Stimulated activated CD8-positive, alpha-beta memory T cell treated with anti-CD3 and anti-CD28 coated beads, Interleukin-4, amount 100 ng/mL, for 48 hours (primary cell): ENCODE measurements at places on chromosomes 3 and 15.

GRCh38 chr15:98505611-98506031, 142.7 kb upstream of the IGF1R start:
- DNase-seq, result no peak

DNA sequence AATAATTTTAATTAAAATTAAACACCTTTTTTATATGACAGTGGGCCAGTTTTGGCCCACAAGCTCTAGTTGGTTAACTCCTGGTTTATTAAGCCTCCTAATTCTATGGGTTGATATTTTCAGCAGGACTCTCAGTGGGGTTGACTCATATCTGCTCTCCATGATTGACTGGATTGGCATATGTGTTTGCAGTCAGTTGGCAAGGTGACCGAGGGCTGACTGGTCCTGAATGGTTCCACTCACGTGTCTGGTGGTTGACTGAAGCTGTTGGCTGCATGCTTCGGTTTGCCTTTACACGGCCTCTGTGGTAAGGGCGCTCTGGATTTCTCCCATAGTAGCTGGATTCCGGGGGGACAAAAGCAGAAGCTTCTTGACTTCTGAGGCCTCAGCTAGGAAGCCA, 65.3 kb upstream of the ZNF280D start:
- DNase-seq, result peak; percentile 54

DNA sequence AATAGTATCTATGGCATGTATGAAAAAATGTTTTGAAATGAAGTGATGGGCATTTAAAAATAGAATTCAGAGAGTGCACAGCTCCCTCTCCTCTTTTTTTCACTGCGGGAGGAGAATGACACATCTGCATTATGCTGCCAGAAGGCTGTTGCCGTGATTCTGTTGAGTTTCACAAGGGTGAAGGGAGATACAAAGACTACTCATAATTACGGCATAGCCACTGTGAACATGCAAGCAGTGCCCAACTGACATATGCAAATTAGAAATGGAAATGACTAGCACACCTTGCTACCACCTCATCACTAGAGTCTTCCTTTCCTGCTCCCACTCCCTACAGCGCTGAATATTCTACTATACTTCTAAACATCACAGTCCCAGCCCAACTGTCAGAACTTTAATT, 20.1 kb downstream of the IFT57 start:
- DNase-seq, result no peak

DNA sequence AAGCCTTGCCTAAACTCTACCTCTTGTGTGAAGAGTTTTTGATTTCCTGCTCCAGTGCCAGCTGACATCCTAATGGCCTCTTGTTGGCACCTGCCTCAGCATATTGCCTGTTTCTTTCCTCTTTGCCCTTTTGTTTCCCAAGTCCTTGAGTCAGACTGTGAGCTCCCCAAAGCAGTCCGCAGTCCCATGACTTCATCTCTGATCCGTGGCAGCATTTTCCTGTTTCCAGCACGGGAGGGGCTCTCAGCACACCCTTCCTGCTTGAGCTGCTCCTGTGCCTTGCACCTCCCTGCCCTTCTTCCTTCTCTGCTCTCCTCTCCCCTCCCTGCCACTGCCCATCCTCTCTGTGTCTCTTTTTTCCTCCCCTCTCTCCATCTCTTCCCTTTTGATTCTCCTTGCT, 179.6 kb downstream of the EPHB1 start:
- no peak for DNase-seq

DNA sequence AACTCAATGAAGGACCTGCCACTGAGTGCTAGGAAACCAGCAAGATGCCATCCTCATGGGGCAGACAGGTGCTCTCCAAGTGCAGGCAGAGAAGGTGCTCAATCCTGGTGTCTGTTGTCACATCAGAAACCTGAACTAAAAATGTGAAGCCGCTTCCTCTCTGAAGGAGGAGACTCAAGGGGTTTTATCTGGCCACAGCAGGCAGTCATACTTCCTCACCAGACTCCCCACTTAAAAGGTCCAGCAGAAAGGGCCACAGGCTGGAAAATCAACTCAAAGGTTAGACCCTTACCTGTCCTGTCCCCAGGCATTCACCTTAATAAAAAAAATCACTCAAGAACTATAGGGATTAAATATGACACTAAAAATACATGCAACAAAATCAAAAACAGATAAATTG, 4.8 kb downstream of the CCDC12 start:
- DNase-seq, result no peak

DNA sequence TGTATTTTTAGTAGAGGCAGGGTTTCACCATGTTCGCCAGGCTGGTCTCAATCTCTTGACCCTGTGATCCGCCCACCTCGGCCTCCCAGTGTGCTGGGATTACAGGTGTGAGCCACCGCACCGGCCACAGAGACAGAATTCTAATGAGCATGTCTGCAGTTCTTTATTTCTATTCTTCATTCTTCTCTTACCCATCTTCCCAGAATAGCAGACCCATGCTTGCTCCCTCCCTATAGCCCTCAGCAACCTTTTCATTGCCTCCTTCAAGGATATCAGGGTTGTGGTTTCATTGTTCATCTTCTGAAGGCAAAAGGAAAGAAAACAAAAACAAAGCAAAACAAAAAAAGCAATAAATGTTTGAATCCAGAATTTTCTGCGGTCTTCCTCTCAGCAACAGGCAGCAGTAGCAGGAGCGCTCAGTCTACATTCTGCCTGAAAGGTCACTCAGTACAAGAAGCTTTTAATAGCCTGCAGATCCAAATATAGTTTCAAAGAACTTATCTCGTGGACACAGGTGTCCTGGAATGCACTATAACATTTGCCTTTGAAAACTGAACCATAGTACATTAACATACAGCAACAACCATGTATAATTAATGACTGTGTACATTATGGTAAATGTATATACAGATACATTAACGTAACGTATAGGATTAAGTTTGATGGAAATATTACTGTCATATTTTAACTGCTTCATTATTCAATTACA, at the start of gene SMCO1:
SMCO1 (minus strand) TSS at position 434 of the 709 bp plus-strand sequence; CDS start at position 297, 137 bp downstream.
- no peak for DNase-seq

GRCh38 chr3:184338511-184338945, 1.1 kb downstream of the FAM131A start:
- DNase-seq, result no peak
